ENCODE measurements at places on chromosomes 16 and 17. TPM values are rescaled to one million over a fixed set of nuclear protein-coding genes. Genes with fewer than 3 reads are reported as not detected.

- peaks cover 33% of the 10 kb centered on the region for H3K27me3 ChIP-seq
- no peak for DNase-seq
Measured at GRCh38 chr17:57228911-57229310, 27.4 kb upstream of the MSI2 start.

- H3K27ac ChIP-seq, result peak overlapping the region; percentile 95
- peaks cover 8% of the 10 kb centered on the region for H3K27me3 ChIP-seq
- peaks cover 55% of the 10 kb centered on the region for H3K4me1 ChIP-seq
Measured at GRCh38 chr16:3023415-3023668, 400 bp downstream of the HCFC1R1 start.

DNA sequence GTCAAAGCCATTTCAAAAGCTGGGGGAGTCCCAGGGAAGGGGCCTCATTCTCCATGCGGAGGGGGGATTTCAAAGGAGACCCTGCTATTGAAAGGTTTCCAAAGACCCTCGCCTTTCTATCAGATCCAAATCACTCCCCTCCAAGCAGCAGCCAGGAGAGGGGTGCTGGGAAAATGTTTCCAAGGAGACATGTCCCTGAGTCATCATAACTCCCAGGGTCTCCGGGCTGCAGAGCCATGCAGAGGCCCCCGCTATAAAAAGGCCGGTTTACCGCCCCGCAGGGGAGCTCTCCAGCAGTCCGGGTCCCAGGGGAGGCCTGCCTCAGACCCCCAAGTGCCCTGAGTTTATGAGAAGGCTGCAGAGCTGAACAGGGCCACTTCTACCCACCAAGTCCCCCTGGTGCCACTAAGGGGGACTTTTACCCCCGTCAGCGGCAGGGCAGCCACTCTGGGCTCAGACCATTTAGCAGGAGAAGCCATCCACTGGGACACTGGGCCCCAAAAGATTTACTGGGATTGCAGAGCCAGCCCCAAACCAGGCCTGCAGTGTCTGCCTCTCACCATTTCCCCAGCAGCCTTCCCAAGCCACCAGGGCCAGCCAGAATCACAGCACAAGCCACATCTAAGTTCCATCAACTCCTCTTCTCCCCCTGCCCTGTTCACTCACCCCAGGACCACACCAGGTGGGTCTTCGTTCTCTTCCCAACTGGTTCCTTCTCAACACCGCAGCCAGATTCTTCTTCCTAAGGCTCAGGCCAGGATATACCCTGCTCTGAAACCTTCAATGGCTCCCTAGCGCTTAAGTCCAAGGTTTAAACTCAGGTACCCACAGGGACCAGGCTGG lies 234.4 kb downstream of the ZNF423 start:
- DNase-seq, result no peak
- no peaks in the 10 kb centered on the region for H3K36me3 ChIP-seq
- no peak overlapping the region for H3K27ac ChIP-seq
- no peaks in the 10 kb centered on the region for H3K27me3 ChIP-seq
- no peak overlapping the region for H3K4me3 ChIP-seq
- no peaks in the 10 kb centered on the region for H3K4me1 ChIP-seq

DNA sequence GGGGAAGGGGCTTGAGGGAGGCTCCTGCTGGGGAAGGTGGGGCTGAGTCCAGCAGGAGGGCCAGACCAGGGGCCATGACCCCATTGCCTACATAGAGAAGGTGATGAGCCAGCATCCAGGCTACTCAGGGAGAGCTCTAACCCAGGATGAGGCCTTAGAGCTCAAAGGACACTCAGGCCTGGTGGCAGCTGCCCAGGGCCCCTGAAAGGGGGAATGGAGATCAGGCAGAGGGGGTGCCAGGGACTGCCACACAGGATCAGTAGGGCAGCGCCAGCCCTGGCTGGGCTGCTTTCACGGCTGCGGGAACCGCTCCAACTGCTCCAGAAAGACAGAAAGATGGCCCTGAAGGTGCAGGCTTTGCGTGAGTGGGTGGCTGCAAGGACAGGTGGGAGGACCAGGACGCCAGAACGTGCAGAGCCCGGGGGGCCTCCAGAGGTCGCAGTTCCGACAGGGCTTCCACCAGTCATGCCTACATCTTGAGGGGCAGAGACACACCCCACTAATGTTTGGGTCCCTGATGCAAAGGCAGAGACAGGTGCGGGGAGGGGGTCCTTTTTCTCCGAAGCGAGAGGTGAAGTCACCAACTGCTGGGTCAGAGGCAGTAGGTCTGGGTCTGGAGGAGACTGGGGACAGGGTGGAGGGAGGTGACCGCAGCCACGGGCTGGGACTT lies 882 bp upstream of the ATP6V0C start:
- H3K4me3 ChIP-seq, result peak overlapping the region; percentile 86
- H3K27ac ChIP-seq, result peak overlapping the region; percentile 95
- peaks cover 7% of the 10 kb centered on the region for H3K36me3 ChIP-seq
- no peaks in the 10 kb centered on the region for H3K27me3 ChIP-seq

GRCh38 chr17:44988044-44988942 lies 20.2 kb upstream of the C1QL1 start:
- no peak for DNase-seq
- H3K4me3 ChIP-seq, result no peak overlapping the region
- H3K4me1 ChIP-seq, result peaks cover 2% of the 10 kb centered on the region
- peaks cover 36% of the 10 kb centered on the region for H3K27me3 ChIP-seq
- H3K36me3 ChIP-seq, result no peaks in the 10 kb centered on the region

- no peak for DNase-seq
- H3K27ac ChIP-seq, result no peak overlapping the region
- H3K36me3 ChIP-seq, result no peaks in the 10 kb centered on the region
- H3K4me1 ChIP-seq, result peaks cover 2% of the 10 kb centered on the region
Measured at GRCh38 chr17:77824780-77825280, 133.7 kb upstream of the TNRC6C start.

- H3K4me1 ChIP-seq, result no peaks in the 10 kb centered on the region
- no peak overlapping the region for H3K4me3 ChIP-seq
- H3K27me3 ChIP-seq, result no peaks in the 10 kb centered on the region
- DNase-seq, result no peak
- no peak overlapping the region for H3K27ac ChIP-seq
- no peaks in the 10 kb centered on the region for H3K36me3 ChIP-seq
Measured at GRCh38 chr17:33012522-33013033, 20.9 kb downstream of the SPACA3 start.

Gene UTP4
- 51.8 TPM for total RNA-seq

- no peak overlapping the region for H3K4me3 ChIP-seq
- DNase-seq, result peak; percentile 53
- H3K27me3 ChIP-seq, result no peaks in the 10 kb centered on the region
- H3K4me1 ChIP-seq, result peaks cover 57% of the 10 kb centered on the region
- peak overlapping the region; percentile 87 for H3K27ac ChIP-seq
Measured at GRCh38 chr16:87700406-87701077, 65.2 kb downstream of the KLHDC4 start.

- no peak for DNase-seq
- no peak overlapping the region for H3K4me3 ChIP-seq
- H3K36me3 ChIP-seq, result no peaks in the 10 kb centered on the region
- H3K4me1 ChIP-seq, result no peaks in the 10 kb centered on the region
Measured at GRCh38 chr17:51890710-51891109, 267.8 kb downstream of the CA10 start.

DNA sequence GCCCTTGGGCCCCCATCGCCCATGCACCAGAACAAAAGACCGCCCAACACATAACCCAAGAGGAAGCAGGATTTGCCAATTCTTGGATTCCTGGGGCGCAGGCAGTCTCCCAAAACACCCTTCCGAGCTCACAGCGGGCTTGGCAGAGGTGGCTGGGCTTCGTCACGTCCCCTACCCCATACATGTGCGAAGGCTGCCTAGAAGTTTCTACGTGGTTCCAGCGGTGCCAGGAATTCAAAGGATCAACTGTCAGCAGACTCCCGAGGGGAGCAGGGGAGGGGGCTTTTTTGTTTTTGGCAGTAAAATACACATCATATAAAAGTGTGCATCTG lies 80.8 kb upstream of the PLCG2 start:
- no peaks in the 10 kb centered on the region for H3K27me3 ChIP-seq
- H3K4me3 ChIP-seq, result no peak overlapping the region
- no peak for DNase-seq
- no peaks in the 10 kb centered on the region for H3K4me1 ChIP-seq
- no peak overlapping the region for H3K27ac ChIP-seq

GRCh38 chr16:63447121-63447520 lies 1410.9 kb upstream of the CDH8 start:
- H3K36me3 ChIP-seq, result no peaks in the 10 kb centered on the region
- H3K27me3 ChIP-seq, result no peaks in the 10 kb centered on the region
- H3K27ac ChIP-seq, result no peak overlapping the region
- no peaks in the 10 kb centered on the region for H3K4me1 ChIP-seq

Gene PGP
- total RNA-seq, result 22.9 TPM

GRCh38 chr16:12290165-12290564 lies 313.6 kb downstream of the SNX29 start:
- no peaks in the 10 kb centered on the region for H3K4me1 ChIP-seq
- H3K4me3 ChIP-seq, result no peak overlapping the region
- DNase-seq, result no peak
- no peaks in the 10 kb centered on the region for H3K27me3 ChIP-seq

DNA sequence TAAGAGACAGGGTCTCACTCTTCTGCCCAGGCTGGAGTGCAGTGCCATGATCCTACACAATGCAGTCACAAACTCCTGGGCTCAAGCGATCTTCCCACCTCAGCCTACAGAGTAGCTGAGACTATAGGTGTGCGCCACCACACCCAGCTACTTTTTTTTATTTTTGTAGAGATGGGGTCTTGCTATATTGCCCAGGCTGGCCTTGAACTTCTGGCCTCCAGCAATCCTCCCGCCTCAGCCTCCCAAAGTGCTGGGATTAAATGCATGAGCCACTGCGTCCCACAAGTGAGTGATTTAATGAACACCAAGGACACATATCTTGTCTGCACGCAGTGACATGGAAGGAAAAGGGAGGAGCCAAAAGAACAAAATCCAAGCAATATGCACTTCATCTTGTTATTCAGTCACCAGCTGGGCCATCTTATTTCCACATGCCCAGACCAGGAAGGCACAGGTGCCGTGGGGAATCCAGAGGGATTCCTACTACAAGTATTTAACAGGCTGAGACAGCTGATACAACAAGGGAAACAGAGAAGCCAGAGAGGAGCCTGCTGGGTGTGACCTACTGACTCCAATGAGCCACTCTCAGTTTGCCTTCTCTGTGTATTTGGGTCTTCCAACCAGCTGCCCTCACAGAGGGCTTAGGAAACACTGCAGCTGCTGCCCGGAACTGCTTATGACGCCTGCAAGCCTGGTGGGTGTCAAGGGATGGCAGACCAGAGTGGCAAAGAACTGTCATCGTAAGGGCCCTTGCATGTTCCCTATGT lies 17.0 kb downstream of the LSM12 start:
- peaks cover 4% of the 10 kb centered on the region for H3K4me1 ChIP-seq
- DNase-seq, result no peak
- no peak overlapping the region for H3K27ac ChIP-seq
- H3K36me3 ChIP-seq, result peaks cover 37% of the 10 kb centered on the region

Gene TBC1D3B
- 3.3 TPM for total RNA-seq

Gene MYH2
- total RNA-seq, result not detected

GRCh38 chr17:72206376-72206775 lies 85.6 kb downstream of the SOX9 start:
- no peaks in the 10 kb centered on the region for H3K27me3 ChIP-seq
- no peak overlapping the region for H3K4me3 ChIP-seq
- DNase-seq, result no peak

Gene CNTROB
- 77.4 TPM for total RNA-seq

GRCh38 chr16:70683146-70683944 lies 2.5 kb downstream of the MTSS2 start:
- H3K27me3 ChIP-seq, result peaks cover 13% of the 10 kb centered on the region
- no peak overlapping the region for H3K4me3 ChIP-seq
- peaks cover 17% of the 10 kb centered on the region for H3K4me1 ChIP-seq
- DNase-seq, result no peak
- H3K36me3 ChIP-seq, result no peaks in the 10 kb centered on the region

Gene MILR1
- 0.27 TPM for total RNA-seq

DNA sequence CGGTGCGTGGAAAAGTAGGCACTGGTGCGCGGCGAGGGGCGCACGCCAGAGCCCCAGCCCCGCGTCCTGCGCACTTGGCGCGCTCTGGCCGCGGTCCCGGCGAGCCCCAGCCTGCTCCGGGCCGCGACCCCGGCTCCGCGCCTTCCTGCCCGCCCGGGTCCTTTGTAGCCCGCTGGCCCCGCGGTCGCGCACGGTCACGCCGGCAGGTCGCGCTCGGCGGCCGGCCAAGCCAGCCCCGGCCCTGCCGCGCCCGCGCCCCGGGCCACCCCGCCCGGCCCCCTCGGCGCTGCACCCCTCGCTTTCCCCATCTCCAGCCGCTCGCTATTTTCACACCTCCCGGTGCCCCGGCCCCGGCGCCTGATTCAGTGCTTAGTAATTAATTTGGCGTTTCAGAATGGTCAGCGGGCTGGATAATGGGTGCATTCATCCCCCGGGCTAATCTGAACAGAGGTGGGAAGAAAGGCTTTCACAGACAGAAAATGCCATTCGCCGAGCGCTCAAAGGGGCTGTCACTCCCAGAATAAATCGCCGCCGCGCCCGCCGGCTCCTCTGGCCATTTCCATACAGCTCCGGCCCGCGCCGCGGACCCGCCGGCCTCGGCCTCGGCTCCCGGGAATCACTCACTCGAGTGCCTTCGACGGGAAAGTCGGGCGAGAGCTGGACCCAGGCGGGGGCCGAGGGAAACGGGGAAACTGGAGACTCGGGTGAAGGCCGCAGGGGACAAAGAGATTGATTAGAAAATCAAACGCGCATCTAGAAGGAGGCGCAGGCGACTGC lies 17.8 kb upstream of the NTN1 start:
- H3K4me1 ChIP-seq, result peaks cover 10% of the 10 kb centered on the region
- no peak overlapping the region for H3K27ac ChIP-seq
- DNase-seq, result no peak
- peaks cover 71% of the 10 kb centered on the region for H3K27me3 ChIP-seq
- H3K36me3 ChIP-seq, result peaks cover 1% of the 10 kb centered on the region
- no peak overlapping the region for H3K4me3 ChIP-seq

Gene SPATA32
- total RNA-seq, result 0.27 TPM

- no peaks in the 10 kb centered on the region for H3K27me3 ChIP-seq
- no peak overlapping the region for H3K4me3 ChIP-seq
- no peaks in the 10 kb centered on the region for H3K36me3 ChIP-seq
- DNase-seq, result no peak
- no peaks in the 10 kb centered on the region for H3K4me1 ChIP-seq
- no peak overlapping the region for H3K27ac ChIP-seq
Measured at GRCh38 chr17:21400816-21401593, 24.8 kb downstream of the KCNJ12 start.

DNA sequence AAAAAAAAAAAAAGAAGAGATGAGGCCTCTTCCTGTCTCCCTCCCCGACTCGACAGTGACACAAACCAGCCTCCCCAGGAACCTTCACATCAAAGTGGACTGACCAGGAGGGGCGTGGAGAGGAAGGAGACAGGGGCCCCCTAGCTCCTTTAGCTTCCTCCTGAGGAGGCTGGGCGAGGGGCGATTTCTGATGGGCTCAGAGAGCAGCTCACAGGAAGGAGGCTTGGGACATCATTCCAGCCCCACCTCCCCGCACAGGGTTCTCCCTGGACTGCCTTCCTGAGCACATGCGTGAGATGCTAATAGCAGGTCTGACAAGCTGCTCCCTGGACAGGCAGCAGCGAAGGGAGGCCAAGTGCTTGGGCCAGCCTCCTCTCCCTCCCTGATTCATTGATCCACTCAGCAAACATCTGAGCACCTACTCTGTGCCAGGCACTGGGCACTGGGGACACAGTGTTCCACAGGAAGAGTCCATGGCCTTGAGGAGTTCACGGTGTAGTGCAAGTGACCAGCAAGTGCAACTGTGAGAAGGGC lies 14.4 kb upstream of the DOK4 start:
- H3K4me3 ChIP-seq, result no peak overlapping the region
- no peaks in the 10 kb centered on the region for H3K36me3 ChIP-seq
- peak; percentile 45 for DNase-seq

GRCh38 chr17:78232859-78233173 lies 1.4 kb downstream of the TMEM235 start:
- peaks cover 41% of the 10 kb centered on the region for H3K27me3 ChIP-seq
- no peak overlapping the region for H3K27ac ChIP-seq
- no peaks in the 10 kb centered on the region for H3K36me3 ChIP-seq
- H3K4me3 ChIP-seq, result no peak overlapping the region
